ENCODE measurements at places on chromosomes 12 and 14.

DNA sequence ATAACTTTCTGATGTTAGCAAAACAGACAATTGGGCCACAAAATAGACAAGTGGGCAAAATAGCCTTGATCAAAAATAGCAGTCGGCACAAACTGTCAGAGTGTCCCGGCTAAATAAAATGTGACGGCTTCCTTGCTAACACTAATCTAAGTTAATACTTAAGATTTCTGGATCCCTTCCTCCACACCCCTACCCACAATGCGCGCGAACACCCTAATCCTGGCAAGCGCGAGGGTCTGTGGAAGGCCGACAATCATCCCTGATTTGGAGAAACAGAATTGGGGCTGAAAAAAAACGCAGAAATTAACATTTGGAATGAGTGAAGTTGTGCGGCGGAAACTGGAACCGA, 489 bp downstream of the CEP290 start:
- DNase-seq: no peak

DNA sequence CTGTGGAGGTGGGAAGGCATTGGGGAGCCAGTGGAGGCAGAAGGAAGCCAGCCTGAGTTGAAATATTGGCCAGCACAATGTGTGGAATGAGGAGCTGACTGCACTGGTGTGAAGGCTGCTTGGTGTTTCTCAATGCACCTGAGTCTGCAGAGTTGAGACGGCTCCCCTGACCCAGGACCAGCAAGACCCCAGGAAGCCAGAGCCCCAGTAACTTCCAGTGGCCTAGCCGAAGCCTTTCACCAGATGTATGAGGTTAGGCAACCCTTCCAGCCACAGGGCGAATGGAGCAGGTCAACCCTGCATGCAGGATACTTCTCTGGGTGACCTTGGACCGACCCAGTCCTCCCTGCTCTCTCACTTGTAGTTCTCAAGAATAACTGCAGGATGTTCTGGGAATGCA, 12.9 kb upstream of the KRT73 start:
- no peak for DNase-seq

- no peak for DNase-seq
Observed at GRCh38 chr14:73236752-73237218, 521 bp upstream of the PAPLN start.

GRCh38 chr14:76352639-76353281, 23.2 kb upstream of the ESRRB start:
- DNase-seq: peak; percentile 34

GRCh38 chr14:41642367-41642766, 35.7 kb downstream of the LRFN5 start:
- no peak for DNase-seq

DNA sequence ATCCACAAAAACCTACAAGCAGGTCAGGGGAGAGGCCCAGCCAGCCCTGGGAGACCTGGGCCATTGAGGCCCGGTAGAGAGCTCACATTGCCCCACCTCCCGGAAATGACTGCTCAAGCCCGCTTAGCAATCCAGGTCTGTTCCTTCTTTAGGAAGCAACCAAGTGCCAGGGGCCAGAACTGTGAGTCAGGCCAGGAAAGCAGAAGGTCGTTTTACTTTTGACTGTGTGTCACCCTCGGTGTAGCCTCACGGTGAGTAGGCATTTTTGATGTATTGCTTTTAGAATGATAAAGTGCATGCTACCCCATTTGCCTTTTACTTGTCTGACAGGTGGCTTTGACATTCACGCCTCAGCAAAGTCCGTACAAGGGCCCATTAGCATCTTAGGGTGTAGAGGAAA, 25.4 kb upstream of the PWP1 start:
- no peak for DNase-seq

Data from T-cell (primary cell).